ENCODE measurements at places on chromosomes 6 and 20.

- no peak for DNase-seq
Observed at GRCh38 chr6:168029459-168030217, 32.2 kb downstream of the KIF25 start.

DNA sequence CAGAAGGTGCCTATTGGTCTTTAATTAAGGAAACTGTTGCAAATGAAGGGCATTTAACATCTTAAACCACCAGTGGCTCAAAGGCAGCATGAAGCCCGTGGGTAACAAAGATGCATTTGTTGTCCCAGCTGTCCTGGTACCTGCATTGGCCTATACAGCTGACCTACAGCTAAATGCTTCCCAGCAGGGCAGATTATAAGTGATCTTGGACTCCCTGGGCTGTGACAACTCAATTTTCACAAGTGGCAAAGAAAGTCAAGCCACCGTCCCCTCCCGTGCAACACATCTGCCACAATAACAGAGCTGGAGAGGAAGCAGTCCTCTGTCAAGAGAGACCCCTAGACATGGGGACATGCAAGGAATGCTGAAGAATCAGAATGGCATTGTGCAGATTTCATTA, 31.5 kb upstream of the EDN3 start:
- DNase-seq = no peak

GRCh38 chr6:111672761-111673450, 67.2 kb upstream of the TRAF3IP2 start:
- no peak for DNase-seq

GRCh38 chr6:16496210-16496609, 257.8 kb downstream of the GMPR start:
- peak; percentile 38 for DNase-seq

DNA sequence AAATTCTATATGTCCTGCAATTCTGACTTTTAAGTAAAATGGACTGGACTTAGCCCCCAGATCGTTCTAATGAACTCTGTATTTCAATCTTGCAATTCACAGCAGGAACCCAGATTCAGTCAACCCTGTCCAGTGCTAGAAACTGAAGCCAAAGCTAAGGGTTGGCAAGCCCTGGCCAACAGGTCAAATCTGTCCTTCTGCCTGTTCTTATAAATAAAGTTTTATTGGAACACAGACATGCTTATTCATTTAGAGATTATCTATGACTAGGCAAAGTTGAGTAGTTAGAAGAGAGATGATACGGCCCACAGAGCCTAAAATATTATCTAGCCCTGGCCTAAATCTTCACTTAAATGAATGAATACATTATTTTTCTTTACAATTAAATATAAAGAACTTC, 339.2 kb upstream of the JARID2 start:
- DNase-seq = no peak

- no peak for DNase-seq
Observed at GRCh38 chr6:93048381-93048780, 371.0 kb downstream of the EPHA7 start.

GRCh38 chr6:158157064-158157764, 10.8 kb downstream of the SERAC1 start:
- DNase-seq = no peak

GRCh38 chr20:25198663-25199383, 3.3 kb downstream of the ENTPD6 start:
- no peak for DNase-seq

DNA sequence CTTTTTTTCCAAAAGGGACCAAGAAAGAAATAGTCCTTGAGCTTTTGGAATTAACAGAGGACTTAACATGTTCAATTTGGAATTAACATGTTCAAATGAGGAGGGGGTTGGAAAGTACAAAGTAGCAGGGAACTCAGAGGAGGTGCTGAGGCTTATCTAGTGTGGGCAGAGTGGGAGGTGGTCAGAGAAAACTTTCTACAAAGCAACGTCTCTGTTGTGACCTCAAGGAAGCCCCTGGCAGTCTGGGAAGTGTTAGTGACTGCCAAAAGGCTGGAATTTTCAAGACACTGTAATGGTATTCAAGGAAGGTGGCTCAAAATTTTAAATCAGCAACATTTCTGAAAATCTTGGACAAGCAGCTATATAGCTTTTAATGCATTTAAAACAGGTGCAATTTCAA, 7.3 kb downstream of the ECI2 start:
- no peak for DNase-seq

DNA sequence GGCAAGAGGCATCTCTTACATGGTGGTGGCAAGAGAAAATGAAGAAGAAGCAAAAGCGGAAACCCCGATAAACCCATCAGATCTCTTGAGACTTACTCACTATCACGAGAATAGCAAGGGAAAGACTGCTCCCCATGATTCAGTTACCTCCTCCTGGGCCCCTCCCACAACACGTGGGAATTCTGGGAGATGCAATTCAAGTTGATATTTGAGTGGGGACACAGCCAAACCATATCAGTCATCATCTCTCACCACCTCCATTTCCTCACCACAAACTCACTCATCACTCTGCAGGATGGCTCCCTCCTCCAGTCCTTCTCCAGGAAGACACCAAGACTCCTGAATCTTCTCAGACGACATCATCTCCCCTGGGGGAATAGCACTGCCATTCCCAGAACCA, 25.8 kb upstream of the SLC16A10 start:
- no peak for DNase-seq

- DNase-seq = no peak
Observed at GRCh38 chr20:51376111-51376510, 166.4 kb downstream of the NFATC2 start.

DNA sequence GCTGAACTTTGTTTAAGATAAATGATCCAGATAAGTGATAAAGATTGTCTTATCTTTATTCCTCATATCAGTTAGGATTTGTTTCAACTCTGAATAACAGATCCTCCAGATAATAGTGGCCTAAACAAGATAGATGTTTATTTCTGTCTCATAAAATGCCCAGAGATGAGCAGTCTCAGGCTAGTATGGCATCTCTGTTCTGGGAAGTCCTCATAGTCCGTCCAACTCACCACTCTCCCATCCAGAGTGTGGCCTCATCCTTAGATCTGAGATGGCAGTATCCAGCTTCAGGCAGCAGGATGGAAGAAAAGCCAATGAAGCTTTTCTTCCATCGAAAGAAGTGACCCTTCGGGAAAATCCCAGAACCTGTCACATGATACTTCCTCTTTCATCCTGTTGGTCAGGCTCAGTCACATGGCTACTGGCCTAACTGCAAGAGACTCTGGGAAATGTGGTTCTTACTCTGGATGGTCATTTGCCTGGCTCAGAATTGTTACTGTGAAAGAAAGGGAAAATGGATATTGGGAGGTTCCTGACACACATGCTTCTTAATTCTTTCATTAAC, 29.4 kb upstream of the TAGAP start:
- DNase-seq = no peak

DNA sequence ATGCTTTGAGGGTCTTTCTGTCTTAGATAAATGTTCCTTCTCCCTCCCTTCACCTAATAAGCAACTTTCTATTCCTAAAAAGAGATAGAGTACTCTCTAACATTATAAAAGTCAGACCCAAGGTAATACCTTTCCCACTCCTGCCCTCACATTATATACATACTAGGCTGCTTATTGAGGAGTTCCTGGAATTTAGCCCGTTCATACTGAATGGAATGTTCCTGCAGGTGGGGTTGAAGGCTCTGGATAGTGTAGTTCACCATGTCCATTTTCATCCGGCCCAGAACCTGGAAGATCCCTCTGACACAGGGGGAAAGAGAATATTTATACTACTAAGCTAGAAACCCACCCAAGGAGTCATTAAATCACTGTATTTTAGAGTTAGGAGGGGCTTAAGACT, 20.4 kb downstream of the TCP11 start:
- no peak for DNase-seq

GRCh38 chr6:14450133-14450504, 332.5 kb downstream of the CD83 start:
- no peak for DNase-seq

- DNase-seq = no peak
Observed at GRCh38 chr20:23224806-23225205, 125.8 kb upstream of the NXT1 start.

DNA sequence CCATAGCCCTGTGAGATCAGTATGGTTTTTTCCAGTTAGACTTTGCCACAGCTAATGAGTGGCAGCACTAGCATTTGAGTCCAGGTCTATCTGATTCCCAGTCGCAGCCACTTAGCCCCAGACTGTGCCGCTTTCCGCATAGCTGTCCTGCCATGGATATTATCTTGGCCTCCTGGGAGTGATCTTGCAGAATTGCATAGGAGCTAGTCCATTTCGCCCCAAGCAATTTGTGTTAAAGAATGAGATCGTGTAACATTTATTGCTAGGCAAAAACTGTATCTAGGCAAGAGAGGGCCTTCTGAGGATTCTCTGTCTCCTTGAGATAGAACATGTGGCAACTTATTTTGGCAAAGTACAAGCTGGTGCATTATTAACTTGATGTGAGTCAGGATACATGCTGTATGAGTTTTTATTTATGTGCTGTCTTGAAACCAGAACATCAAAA, 74.2 kb downstream of the EZR start:
- no peak for DNase-seq

- DNase-seq = no peak
Observed at GRCh38 chr20:34529742-34530141, 13.5 kb downstream of the DYNLRB1 start.

GRCh38 chr6:3566812-3567211, 110.0 kb upstream of the SLC22A23 start:
- DNase-seq = no peak

GRCh38 chr20:21396599-21397340, 556 bp downstream of the NKX2-4 start:
- no peak for DNase-seq

- no peak for DNase-seq
Observed at GRCh38 chr20:4601630-4602296, 119.9 kb upstream of the PRND start.

- peak; percentile 83 for DNase-seq
Observed at GRCh38 chr6:292506-293192, 362 bp downstream of the DUSP22 start.

- DNase-seq = no peak
Observed at GRCh38 chr6:157063176-157063905, 260.0 kb downstream of the TMEM242 start.

GRCh38 chr6:17869010-17869752, 118.3 kb downstream of the KIF13A start:
- DNase-seq = no peak

GRCh38 chr6:134584847-134585516, 267.1 kb upstream of the SGK1 start:
- DNase-seq = no peak

GRCh38 chr20:38649275-38649891, 47.8 kb downstream of the ARHGAP40 start:
- no peak for DNase-seq

DNA sequence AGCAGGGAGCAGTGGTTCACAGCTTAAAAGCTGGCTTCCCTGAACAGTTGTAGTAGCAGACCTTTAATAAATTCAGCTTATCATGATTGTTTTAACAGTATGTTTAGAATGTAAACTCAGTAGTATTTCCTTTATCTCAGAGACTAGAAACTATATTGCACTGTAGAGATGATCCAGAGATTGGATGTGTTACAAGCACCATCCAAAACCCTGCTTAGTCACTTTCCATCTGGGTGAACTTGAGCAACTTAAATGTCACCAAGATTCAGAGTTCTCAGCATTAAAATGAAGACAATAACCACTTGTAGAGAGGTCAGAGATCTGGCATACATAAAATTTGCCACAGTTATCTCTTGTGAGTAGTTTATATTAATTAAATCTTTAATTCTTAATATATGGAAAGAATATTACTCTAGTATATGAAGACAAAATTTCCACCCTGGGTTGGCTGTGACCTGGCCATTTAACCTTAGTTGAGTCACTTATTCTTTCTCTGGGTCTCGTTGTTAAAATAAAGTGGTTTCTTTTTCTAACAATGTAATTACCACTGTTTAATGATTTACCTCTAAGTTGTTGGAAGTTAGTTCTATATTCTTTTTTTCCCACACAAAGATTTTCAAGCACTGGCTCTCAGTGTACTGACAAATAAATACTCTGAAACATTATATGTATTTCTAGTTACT, 239.2 kb upstream of the FKBP1C start:
- DNase-seq = no peak

- DNase-seq = no peak
Observed at GRCh38 chr6:22001396-22002027, 295.3 kb downstream of the PRL start.

GRCh38 chr6:131946404-131946991, 4.7 kb downstream of the CCN2 start:
- no peak for DNase-seq

GRCh38 chr20:58753922-58754551, 61.4 kb downstream of the NPEPL1 start:
- DNase-seq = no peak

GRCh38 chr6:149050160-149050559, 267.4 kb upstream of the TAB2 start:
- DNase-seq = no peak

- no peak for DNase-seq
Observed at GRCh38 chr20:5945963-5946362, 4.4 kb downstream of the TRMT6 start.

DNA sequence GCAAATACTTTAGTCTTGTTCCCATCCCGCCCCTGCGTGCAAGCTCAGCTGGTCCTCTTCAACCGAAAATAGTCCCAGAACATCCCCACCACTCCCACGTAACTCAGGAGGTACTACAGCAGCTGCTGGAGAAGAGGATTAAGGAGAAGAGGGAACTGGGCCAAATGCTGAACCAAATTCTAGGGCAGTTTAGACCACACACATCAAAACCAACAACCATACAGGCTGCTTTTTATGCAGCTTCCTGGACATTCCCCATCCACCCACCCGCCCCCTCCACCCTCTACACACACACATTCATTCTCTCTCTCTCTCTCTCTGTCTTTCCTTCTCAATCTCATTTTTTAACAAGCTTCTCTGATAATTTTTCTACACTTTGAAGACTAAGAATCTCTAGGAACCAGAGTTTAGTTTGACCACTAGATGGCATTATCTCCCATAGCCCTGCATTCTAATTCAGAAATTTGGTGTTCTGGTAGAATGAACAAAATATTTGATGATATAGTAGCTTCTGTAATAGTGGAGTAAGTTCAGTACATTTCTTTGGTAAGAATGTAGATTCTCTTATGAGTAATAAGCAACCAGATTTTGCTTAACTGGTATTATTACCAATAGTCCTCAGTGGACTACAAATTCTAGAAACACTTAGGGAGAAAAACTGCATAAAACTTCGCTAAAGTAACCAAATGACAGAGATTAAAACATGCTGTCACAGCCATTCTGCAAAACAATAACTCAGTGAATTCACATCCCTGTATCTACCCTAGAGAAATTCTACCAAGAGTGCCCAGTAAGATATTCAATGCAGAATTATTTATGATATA, 52.1 kb upstream of the BEND6 start:
- DNase-seq = peak; percentile 36

GRCh38 chr6:170074907-170075306, 216.0 kb downstream of the DLL1 start:
- DNase-seq = no peak

- DNase-seq = no peak
Observed at GRCh38 chr6:45812922-45813321, 202.7 kb downstream of the CLIC5 start.

DNA sequence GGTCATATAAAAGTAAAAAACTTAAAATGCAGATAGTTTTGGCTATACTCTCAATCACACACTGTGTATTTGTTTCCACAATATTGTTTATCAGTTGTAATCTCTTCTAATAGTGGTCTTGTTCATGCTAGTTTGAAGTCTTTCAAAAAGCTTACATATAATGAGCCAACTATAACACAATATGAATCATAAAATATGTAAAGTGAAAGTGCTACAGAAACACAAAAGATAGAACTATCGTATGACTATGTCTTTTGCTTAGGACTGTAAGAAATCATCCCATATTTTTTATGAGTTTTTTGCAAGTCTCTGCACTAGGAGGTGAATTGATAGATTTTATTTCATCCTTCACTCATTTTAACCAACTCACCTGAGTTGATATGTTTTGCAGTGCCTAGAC, 136.0 kb downstream of the MMUT start:
- no peak for DNase-seq

Data from CD4-positive, alpha-beta T cell treated with Interleukin-2 at 100 ng/mL for 4 hours (primary cell).